NCI-H187 treated with DMSO at 0.1 percent for 48 hours (cell line): ENCODE measurements at places on chromosomes 2 and 18.

DNA sequence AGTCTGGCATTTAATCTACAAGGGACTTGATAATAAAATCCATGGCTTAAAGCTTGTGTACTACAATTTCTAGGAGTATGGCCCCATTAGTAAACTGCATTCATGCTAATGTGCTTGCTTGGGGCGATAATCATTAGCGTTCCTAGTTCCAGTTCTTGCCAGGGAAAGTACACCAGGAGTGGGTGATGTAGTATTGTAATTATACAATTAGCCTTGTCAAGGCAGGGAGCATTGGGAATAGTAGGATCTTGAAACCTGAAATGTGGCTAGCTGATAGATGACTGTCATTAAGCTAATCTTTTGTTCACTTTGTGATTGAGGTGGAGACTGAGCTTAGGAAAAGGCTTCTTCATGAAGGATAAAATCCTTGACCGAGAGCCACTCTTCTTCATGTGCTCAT is 989.2 kb downstream of the CPS1 start:
- no peak for DNase-seq

GRCh38 chr2:29990129-29990528 is 68.7 kb upstream of the ALK start:
- DNase-seq: no peak

DNA sequence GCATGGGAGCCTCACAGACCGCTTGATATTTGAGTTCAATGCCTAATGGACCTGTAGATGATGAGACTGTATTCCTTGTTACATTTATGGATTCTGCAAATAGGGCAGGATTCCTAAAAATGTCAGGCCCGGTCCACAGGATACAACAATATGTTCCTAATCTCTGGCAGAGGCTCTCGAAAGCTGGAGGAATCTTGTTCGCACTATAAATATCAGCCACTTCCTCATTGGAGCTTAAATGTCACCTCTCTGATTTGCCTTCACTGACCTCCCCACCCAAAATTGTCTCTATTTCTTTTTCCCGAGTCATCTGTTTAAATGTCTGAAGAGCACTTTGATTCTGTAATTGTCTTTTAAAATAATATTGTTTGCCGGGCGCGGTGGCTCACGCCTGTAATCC is 12.0 kb upstream of the ACSL3 start:
- DNase-seq: no peak

DNA sequence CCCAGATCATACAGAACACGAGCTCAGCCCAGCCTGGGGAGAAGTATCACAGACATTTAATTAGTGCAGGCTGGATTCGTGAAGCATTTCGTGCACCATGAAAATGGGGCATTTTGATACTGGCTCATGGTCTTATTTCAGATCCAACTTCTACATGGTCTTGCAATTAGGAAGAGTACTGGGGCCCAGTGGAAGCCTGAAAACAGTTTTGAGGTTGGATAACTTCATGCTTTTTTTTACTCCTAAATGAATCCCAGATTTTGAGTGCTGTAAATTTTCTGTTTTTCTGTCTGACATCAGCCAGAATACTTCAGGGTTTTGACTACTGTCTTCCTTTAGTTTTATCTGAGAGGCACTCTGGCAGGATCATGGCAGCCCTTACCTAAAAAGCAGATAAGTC is 160.1 kb downstream of the GFPT1 start:
- no peak for DNase-seq

DNA sequence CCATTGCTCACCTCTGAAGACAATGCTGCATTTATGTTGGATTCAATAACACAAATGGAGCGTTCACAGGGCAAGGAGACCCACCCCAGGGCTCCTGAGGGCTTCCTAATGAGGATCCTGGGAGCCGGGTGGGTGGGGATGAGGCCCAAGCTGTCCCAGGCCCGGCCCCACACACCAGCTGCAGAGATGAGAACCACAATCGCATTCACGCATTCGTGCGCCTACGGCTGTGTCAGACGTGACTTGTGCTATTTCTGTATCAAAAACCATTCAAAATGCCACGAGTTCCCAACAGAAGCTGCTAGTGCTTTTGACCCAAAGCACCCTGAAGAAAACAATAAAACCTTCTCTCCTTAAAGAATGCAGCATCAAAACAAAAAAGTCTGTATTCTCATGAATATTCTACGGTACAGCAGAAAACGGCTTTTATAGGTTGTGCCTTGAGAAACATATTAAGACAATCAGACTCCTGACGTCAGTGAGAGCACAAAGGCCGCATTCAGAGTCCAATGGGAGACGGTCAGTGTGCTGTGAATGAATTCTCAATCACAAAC is 205.4 kb downstream of the HDAC4 start:
- DNase-seq: no peak

DNA sequence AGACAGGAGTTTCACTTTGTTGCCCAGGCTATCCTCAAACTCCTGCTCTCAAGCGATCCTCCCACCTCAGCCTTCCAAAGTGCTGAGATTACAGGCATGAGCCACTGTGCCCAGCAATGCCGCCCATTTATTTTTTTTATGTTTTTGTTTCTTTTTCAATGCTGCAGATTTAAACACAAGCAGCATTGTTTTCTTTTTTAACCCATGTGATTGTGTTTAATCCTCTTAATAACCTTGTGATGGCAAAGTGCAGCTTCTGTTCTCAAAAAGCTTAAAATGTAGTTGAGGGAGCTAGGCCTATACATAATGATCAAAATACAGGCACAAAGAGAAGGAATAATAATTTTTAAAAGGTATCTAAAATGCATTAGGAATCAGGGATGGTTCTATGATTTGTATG is 11.5 kb downstream of the MSGN1 start:
- no peak for DNase-seq

GRCh38 chr2:207338220-207338607 is 172.5 kb upstream of the KLF7 start:
- no peak for DNase-seq

DNA sequence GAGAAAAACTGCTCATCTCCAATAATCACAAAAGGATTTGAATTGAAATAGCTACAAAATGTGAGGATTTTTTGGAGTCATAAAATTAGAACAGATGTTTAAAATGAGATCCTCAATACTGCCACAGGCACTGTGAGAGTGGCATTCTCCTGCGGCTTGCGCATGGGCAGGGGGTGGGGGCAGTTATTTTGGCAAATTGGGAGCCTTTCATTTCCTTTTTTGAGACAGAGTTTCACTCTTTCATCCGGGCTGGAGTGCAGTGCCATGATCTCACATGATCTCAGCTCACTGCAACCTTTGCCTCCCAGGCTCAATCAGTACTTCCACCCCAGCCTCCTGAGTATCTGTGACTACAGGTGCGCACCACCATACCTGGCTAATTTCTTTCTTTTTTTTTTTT is 42.4 kb downstream of the POMC start:
- no peak for DNase-seq

- no peak for DNase-seq
Measured at GRCh38 chr2:74702001-74702715, 48.1 kb downstream of the SEMA4F start.

GRCh38 chr18:76622651-76623050 is 127.6 kb upstream of the ZNF516 start:
- no peak for DNase-seq

GRCh38 chr18:2881088-2881839 is 34.5 kb downstream of the EMILIN2 start:
- DNase-seq: no peak

GRCh38 chr2:172072303-172072702 is 13.0 kb upstream of the DLX1 start:
- no peak for DNase-seq

DNA sequence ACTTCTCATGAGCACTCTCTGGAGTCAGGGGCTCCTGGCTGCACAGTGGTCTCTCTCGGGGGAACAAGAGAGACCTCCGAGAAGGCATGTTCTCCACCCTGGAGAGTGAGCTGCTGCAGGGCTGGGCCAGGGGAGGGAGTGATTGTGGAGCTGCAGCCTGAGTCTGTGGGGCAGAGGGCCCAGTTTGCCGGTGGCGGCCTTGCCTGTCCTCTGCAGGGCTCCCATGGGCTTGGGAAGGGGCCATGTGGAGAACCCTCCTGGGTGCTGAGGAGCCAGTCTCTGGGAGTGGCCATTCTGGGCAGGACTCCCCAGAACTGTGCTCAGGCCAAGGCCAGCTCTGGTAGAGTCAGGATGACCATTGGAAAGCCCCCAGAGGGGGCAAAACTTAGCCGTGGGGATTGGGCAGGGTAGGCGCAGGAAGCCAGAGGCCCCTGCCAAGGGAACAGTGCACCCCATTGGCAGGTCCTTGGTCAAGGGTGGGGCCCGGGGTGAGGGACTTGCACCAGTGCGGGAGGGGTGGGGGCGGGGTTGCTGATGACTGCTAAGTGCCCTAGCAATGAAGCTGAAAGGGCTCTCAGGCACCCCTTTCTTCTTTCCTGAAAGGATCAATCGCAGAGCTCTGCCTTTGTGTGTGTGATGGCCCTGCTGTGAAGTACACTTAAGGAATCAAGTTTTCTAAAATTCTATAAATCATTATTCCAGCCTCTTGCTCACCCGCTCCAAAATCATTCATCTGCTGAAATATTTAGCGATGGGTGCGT is 69.7 kb upstream of the BOD1L2 start:
- no peak for DNase-seq

DNA sequence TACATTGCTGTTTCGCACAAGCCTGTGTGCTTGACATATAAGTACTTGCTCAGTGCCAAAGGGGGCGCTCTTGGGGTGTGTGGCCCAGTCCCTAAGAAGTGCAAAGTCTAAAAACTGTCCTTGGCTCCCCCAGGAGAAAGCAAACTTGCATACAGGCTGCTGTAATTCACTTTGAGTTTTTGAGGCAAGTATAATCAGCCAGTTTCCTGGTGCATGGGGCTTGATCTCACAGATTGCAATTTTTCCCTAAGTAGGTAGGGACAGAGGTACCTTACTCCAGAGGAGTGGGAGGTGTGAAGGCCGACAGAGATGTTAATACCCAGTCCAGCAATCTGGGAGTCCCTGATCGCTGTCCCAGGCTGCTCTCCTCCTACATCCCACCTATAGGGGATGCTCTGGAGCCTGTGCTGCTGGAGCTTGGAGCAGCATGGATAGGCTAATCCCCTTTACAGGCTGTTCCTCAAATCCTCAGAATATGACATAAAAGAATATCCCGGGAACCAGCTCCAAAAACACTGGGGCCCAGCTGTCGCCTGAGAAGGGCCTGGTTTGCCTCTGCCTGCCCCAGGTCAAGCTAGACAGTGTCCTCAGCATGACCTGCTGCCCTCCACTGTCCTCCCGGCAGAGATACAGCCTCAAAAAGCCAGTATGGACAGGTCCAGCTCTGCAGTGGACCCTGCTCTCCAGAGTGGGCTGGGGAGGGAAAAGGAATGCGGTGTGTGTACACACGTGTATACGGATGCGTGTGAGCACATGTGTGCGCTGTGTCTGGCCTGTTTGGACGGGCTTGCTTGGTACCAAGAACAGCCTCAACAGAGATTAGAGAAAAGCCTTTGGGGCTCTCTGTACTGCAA is 136.5 kb upstream of the HAAO start:
- no peak for DNase-seq

- DNase-seq: peak; percentile 65
Measured at GRCh38 chr2:12716032-12716281, 779 bp upstream of the TRIB2 start.

GRCh38 chr18:74226156-74226555 is 65.6 kb downstream of the CYB5A start:
- DNase-seq: no peak

DNA sequence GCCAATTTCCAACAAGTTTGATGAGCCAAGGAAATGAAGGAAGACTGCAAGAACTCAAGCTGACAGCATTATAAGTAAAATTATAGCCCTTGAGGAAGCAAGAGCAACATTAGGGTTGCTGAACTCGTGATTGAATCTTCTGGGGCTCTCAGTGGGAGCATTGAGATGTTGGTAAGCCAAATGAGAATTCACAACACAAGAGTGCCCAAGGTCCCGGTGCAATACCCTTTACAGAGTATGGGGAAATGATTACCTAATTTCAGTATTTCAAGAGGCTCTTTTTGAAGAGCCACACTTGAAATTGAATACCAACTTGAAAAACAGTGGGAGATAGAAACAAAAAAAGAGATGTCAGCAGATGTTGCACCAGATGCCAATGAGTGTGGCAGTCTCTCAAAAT is 554.5 kb downstream of the STK39 start:
- no peak for DNase-seq

DNA sequence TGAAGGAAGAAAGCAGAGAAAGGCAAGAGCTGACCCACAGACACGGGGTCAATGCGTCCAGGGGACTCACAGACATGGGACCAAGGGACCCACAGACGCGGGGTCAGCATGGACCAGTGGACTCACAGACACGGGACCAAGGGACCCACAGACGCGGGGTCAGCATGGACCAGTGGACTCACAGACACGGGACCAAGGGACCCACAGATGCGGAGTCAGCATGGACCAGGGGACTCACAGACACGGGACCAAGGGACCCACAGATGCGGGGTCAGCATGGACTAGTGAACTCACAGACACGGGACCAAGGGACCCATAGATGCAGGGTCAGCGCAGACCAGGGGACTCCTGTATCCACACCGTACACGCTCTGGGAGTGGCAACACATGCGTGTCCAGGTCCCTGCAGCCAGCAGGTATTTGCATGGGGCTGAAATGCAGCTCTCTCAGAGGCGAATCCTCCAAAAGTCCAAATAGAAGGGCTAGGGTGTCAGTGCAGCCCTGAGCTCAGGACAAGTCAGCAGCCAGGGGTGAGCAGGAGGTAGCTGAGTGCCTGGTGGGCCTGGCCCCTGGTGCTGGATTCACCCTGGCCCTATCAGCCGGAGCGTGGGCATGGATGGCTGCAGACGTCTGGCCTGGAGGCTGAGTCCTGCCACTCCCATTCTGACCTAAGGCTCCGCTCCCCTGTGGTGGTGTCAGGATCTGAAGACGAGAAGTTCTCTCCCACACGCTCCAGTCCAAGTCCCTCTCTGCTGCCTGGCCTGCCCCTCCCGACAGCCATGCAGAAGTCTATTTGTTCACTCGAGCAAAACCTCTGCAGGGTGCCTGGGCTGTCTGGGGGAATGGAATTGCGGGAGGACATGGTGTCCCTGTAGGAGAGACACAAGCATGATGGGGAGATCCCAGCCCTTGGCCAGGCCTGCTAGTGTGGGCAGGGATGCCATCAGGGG is 28.5 kb downstream of the TMEM18 start:
- DNase-seq: no peak

GRCh38 chr2:191959209-191959608 is 112.3 kb upstream of the CAVIN2 start:
- DNase-seq: peak; percentile 22

GRCh38 chr18:59340817-59341216 is 18.2 kb downstream of the LMAN1 start:
- no peak for DNase-seq

DNA sequence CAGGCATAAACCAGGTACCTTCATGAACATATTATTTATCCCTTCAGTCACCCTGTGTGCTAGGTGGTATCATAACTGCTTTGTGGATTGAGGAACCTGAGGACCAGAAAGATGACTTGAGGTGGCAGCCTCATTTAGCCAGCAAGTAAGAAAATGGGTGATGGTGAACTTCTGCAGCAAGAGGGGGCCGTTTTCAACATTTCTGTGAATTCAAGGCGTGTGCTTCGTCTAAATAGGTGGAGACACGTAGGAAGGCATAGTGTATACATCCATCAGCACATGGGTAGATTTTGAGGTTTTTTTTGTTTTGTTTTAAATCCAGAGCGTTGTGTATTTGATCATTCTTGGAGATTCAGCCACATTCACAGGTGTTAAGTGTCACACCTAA is 118.7 kb downstream of the SPTBN1 start:
- DNase-seq: no peak
